ENCODE measurements at places on chromosomes 4 and X. TPM values are rescaled to one million over a fixed set of nuclear protein-coding genes. Genes with fewer than 3 reads are reported as not detected.

- DNase-seq, result no peak
- H3K27me3 ChIP-seq, result no peaks in the 10 kb centered on the region
- H3K36me3 ChIP-seq, result no peaks in the 10 kb centered on the region
- peaks cover 5% of the 10 kb centered on the region for H3K4me1 ChIP-seq
- H3K4me3 ChIP-seq, result no peak overlapping the region
- H3K27ac ChIP-seq, result no peak overlapping the region
Observed at GRCh38 chr4:110122201-110122600, 76.2 kb downstream of the ELOVL6 start.

Gene BTC
- total RNA-seq, result 4.5 TPM

- H3K27me3 ChIP-seq, result no peaks in the 10 kb centered on the region
- no peaks in the 10 kb centered on the region for H3K4me1 ChIP-seq
- no peak overlapping the region for H3K4me3 ChIP-seq
- H3K27ac ChIP-seq, result no peak overlapping the region
Observed at GRCh38 chr4:11860996-11861395, 432.3 kb upstream of the HS3ST1 start.

- H3K27me3 ChIP-seq, result no peaks in the 10 kb centered on the region
- no peak overlapping the region for H3K4me3 ChIP-seq
- no peak overlapping the region for H3K27ac ChIP-seq
- no peaks in the 10 kb centered on the region for H3K4me1 ChIP-seq
- H3K36me3 ChIP-seq, result no peaks in the 10 kb centered on the region
- peak; percentile 3 for DNase-seq
Observed at GRCh38 chrX:133838761-133839676, 146.4 kb downstream of the GPC3 start.

- no peaks in the 10 kb centered on the region for H3K36me3 ChIP-seq
- no peaks in the 10 kb centered on the region for H3K4me1 ChIP-seq
- no peak overlapping the region for H3K4me3 ChIP-seq
- no peak for DNase-seq
- H3K27ac ChIP-seq, result no peak overlapping the region
- no peaks in the 10 kb centered on the region for H3K27me3 ChIP-seq
Observed at GRCh38 chr4:141771889-141772830, 135.8 kb downstream of the IL15 start.

GRCh38 chr4:88955580-88956380, 101.2 kb downstream of the FAM13A start:
- no peaks in the 10 kb centered on the region for H3K27me3 ChIP-seq
- H3K4me3 ChIP-seq, result no peak overlapping the region
- no peaks in the 10 kb centered on the region for H3K4me1 ChIP-seq
- no peak for DNase-seq

Gene CDKL2
- total RNA-seq, result 1.2 TPM

DNA sequence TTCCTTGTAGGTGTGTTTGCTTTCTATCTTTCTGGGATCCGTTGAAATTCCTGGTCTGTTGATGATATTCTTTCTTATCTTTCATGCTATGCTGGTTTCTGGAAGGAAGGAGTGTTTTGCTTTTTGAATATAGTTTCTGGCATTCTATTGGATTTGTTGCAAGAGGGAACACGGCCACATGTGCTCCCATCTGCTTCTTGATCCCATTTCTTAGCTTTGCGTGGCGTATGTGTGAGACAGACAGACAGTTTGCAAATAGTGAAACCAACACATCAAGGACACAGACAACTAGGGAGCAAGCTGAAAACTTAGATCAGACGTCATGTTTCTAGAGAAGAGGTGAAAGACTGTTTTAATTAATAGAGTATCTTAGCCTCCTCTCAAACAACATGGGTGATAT, 261.9 kb upstream of the PUDP start:
- H3K36me3 ChIP-seq, result no peaks in the 10 kb centered on the region
- DNase-seq, result no peak
- no peaks in the 10 kb centered on the region for H3K27me3 ChIP-seq
- no peak overlapping the region for H3K27ac ChIP-seq

GRCh38 chr4:20015636-20016224, 236.0 kb upstream of the SLIT2 start:
- no peak overlapping the region for H3K27ac ChIP-seq
- no peaks in the 10 kb centered on the region for H3K27me3 ChIP-seq
- no peak for DNase-seq
- H3K4me3 ChIP-seq, result no peak overlapping the region

- H3K27ac ChIP-seq, result peak overlapping the region; percentile 96
- peaks cover 22% of the 10 kb centered on the region for H3K4me1 ChIP-seq
- H3K4me3 ChIP-seq, result peak overlapping the region; percentile 91
- peaks cover 53% of the 10 kb centered on the region for H3K36me3 ChIP-seq
- no peak for DNase-seq
- no peaks in the 10 kb centered on the region for H3K27me3 ChIP-seq
Observed at GRCh38 chr4:186722796-186723291, 812 bp downstream of the FAT1 start.

DNA sequence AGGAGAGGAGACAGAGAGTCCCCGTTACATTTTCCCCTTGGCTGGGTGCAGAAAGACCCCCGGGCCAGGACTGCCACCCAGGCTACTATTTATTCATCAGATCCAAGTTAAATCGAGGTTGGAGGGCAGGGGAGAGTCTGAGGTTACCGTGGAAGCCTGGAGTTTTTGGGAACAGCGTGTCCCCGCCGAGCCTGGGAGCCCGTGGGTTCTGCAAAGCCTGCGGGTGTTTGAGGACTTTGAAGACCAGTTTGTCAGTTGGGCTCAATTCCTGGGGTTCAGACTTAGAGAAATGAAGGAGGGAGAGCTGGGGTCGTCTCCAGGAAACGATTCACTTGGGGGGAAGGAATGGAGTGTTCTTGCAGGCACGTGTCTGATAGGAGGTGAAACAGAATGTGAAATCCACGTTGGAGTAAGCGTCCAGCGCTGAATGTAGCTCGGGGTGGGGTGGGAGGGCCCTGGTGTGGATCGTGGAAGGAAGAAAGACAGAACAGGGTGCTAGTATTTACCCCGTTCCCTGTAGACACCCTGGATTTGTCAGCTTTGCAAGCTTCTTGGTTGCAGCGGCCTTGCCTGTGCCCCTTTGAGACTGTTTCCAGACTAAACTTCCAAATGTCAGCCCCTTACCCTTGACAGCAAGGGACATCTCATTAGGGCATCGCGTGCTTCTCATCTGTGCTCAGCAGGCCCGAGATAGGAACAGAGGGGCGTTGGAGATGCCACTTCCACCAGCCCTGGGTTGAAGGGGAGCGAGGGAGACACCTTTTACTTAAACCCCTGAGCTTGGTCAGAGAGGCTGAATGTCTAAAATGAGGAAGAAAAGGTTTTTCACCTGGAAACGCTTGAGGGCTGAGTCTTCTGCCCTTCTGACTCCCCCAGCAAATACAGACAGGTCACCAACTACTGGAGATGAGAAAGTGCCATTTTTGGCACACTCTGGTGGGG, 2.7 kb downstream of the SHOX start:
- H3K4me3 ChIP-seq, result no peak overlapping the region
- H3K27me3 ChIP-seq, result no peaks in the 10 kb centered on the region
- DNase-seq, result no peak
- H3K36me3 ChIP-seq, result no peaks in the 10 kb centered on the region
- no peaks in the 10 kb centered on the region for H3K4me1 ChIP-seq

GRCh38 chr4:169136796-169137557, 126.9 kb upstream of the CBR4 start:
- DNase-seq, result no peak
- H3K4me3 ChIP-seq, result no peak overlapping the region
- H3K27me3 ChIP-seq, result no peaks in the 10 kb centered on the region
- H3K36me3 ChIP-seq, result peaks cover 27% of the 10 kb centered on the region
- no peaks in the 10 kb centered on the region for H3K4me1 ChIP-seq

GRCh38 chrX:148960060-148960459, 459.6 kb downstream of the AFF2 start:
- H3K27ac ChIP-seq, result no peak overlapping the region
- H3K4me1 ChIP-seq, result no peaks in the 10 kb centered on the region
- H3K4me3 ChIP-seq, result no peak overlapping the region
- no peaks in the 10 kb centered on the region for H3K27me3 ChIP-seq
- DNase-seq, result no peak

DNA sequence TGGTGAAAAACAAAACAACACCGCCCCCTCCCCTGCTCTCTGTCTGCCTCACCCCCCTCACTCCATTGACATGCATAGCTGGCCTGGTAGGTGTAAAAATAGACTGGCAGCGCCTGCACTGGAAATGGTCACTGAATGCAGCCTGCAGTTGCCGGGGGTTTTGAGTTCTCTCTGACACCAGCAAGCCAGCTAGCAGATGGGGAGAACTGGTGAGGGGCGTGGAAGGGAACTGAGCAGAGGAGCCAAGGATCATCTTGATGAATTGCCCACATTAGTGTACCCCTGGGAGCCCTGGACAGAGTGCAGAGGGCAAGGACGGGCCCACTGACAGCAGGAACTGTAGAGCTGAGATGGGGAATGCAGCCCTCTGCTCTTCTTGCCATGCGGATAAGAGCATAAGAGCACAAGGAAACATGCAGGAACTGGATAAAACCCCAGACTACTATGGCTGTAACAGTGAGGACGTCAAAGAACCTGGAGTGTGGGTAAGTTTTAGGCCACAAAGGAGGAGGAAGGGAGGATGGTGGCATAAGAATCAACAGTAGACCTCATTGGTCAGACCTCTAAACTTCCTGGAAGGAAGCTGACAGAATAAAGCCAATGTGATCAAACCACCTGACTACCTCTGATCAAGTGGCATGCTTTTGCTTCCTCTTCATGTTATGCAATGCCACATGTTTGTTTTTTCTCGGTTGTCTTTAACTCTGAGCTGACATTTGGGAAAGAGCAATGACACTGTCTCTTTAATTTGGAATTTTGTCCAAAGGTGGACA, 96.3 kb downstream of the ANK2 start:
- H3K4me3 ChIP-seq, result no peak overlapping the region
- H3K27me3 ChIP-seq, result no peaks in the 10 kb centered on the region

DNA sequence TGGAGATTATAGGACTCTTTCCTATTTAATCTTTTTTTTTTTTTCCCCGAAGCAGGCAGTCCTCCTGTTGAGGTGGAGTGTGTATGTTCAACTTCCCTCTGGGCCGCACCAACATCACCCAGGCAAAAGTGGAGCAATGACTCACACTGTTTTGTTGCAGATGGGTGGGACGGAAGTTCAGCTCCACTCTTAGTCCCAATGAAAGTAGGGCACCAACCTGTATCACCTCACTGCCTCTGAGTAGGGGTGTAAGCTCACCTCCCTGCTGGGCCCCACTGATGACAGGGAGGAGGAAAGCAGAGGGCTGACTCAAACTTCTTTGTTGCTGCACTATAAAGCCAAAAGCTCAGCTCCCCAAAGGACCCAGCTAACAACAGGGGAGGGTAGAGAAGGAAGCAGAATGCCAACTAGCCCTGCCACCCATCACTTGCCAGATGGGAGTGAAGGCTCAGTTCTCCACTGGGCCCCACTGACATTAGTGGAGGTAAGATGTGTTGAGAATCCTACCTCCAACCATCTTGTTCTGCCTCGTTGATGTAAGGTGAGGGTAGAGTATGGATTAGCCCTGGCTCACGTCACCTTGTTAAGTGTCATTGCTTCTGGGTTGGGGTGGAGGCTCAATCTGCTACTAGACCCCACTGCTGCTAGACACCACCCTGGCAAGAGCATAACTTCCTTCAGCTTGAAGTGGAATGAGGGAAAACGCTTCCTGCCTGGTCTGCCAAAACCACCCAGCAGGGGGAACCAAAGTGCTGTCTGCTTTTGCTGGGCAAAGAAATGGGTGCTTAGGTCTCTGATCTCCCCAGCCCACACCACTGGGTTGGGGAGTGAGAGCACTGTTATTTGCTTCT, 14.1 kb downstream of the RPS6KA3 start:
- H3K27me3 ChIP-seq, result no peaks in the 10 kb centered on the region
- DNase-seq, result peak; percentile 26
- H3K36me3 ChIP-seq, result no peaks in the 10 kb centered on the region
- peaks cover 7% of the 10 kb centered on the region for H3K4me1 ChIP-seq

DNA sequence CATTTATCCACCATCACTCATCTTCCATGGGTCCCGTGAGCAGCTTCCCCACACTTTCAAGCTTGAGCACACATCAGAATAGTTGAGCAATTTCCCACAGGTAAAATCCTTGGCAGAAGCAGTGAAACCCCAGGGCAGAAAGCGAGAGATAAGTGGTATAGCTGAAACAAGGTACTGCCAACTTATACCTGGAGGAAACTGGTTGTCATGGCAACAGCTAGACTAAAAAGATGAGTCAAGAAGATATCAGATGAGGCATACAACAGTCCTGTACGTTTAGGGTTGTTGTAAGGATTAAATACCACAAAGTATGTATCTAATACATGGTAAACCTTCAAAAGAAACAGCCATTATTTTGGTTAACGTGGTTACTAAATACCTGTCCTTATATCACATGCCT, 66.9 kb upstream of the PHOX2B start:
- no peaks in the 10 kb centered on the region for H3K36me3 ChIP-seq
- DNase-seq, result no peak
- no peaks in the 10 kb centered on the region for H3K4me1 ChIP-seq
- H3K27ac ChIP-seq, result no peak overlapping the region

Gene CFP
- 1.3 TPM for total RNA-seq

- no peaks in the 10 kb centered on the region for H3K27me3 ChIP-seq
- no peak for DNase-seq
- no peaks in the 10 kb centered on the region for H3K36me3 ChIP-seq
- H3K4me1 ChIP-seq, result no peaks in the 10 kb centered on the region
- H3K4me3 ChIP-seq, result no peak overlapping the region
Observed at GRCh38 chr4:108535757-108536156, 84.6 kb upstream of the RPL34 start.

Gene GC
- total RNA-seq, result 1.8 TPM

- no peaks in the 10 kb centered on the region for H3K27me3 ChIP-seq
- no peak overlapping the region for H3K27ac ChIP-seq
- H3K36me3 ChIP-seq, result no peaks in the 10 kb centered on the region
- no peak for DNase-seq
- H3K4me1 ChIP-seq, result no peaks in the 10 kb centered on the region
Observed at GRCh38 chrX:49932791-49933190, 10.4 kb downstream of the CLCN5 start.

DNA sequence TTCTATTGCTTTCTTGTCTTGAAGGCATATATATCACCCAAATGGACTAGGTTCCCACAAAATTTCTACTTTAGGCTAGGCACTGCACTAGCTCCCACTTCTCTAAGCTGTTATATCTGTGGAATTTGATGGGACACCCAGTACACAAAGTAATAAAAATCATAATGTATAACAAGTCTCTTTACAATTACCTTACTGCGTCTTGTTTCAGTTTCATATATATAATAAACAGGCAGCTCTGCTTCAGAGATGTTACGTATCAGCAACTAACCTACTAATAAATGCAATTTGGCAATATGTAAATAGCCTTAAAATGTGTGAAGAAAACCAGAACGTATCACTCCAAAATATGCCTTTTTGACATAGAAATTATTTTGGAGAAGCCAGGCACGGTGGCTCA, 42.0 kb upstream of the UGDH start:
- H3K4me3 ChIP-seq, result no peak overlapping the region
- no peaks in the 10 kb centered on the region for H3K36me3 ChIP-seq
- H3K27me3 ChIP-seq, result no peaks in the 10 kb centered on the region
- DNase-seq, result no peak
- no peak overlapping the region for H3K27ac ChIP-seq

Gene HTR2C
- not detected for total RNA-seq

Measured in HCT116 (cell line).